ENCODE measurements at places on chromosomes 7 and 10.

DNA sequence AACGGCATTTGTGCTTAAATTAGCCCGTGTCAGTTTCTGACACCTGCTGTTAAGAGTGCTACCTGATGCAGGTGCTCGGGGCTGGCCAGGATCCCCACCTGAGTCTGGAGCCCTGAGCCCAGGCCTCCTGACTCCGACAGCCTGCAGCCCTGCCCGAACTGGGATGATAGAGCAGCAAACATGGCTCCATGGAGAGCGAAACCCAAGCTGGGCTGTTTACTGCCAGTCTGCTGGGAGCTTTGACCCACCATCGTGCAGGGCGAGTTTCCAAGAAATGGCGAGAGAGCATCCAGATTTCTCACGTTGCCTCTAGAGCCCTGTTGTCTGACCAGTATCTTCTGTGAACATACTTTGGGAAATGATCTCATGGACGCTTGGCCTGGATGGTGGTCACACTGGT is 66.2 kb downstream of the MGMT start:
- DNase-seq, result no peak

- DNase-seq, result no peak
Observed at GRCh38 chr10:121189066-121189465, 337.9 kb downstream of the WDR11 start.

DNA sequence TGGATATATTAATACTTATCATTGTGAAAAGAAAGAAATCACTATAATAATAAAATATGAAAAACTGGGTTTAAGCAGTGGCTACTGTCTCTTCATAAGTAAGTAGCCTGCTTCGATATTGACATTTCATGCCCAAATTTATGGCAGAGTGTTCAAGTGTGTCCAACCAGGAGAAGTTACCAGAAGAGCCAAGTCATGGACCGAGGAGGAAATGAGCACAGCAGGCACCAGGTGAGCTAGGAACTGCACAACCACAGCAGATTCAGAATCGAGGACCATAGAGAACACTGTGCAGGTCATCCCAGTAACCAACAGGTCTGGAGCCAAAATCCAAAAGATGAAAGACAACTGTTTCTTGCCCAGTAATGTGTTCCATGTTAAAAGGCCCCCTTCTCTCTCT is 79.9 kb upstream of the ABCB5 start:
- DNase-seq, result no peak

DNA sequence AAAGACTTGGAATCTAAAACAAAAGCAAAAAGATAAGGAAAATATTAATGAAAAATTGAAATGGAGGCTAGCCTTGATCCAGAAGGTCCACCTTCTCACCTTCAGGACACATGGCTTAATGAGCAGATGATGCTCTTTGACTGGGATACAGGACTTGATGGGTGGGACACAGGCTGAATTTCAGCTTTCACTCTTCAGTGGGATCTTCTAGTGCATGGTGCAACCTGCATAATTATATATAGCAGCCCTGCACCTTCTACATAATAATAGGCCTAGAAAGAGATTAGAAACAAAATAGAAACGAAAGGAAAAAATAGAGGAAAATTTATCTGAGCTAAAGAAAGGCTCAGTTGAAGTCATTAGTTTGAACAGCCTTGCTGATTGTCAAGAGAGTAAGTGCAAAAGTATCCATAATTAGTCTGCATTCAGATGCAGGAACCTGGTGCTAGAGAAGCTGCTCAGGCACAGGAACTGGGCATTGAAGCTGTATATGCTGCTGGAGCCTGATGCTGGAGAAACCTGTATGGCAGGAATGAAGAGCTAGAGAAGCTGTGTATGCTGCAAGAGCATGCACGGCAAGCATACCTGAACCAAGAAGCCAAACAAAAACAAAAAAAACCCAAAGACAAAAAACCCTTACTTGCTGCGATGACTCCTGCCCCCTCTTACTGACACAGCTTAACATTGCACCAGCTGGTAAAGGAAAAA is 19.4 kb downstream of the MKLN1 start:
- peak; percentile 32 for DNase-seq

- no peak for DNase-seq
Observed at GRCh38 chr7:89385411-89385810, 589.9 kb upstream of the TEX47 start.

DNA sequence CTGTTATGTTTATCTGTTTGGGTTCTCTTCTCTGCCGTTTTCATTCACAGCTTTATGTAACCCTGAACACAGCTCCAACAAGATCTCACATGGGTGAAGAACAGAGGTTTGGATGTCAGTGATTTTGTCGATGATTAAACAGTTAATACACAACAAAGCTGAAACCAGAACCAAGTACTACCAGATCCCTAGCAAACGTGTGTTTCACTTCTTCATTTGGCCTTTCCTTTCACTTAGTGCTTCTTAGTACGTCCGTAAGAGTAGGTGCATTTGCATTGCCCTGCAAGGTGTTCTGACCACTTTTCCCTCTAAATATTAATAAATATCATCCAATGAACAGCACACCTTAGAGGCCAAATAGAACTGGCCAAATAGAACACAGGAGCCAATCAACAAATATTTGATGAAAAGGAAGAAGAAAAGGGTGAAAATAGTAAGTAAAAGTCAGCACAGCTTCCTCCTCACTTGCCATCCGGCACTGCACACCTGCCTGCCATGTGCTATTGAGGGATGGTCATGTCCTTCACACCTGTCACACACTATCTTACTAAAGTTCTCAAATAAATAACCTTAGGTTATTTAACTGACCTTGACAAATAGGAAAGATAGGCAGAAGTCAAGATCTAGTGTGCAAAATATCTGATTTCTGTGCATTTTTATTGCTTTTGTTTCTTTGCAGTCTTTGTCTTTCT is 252.6 kb upstream of the ANKRD30A start:
- no peak for DNase-seq

DNA sequence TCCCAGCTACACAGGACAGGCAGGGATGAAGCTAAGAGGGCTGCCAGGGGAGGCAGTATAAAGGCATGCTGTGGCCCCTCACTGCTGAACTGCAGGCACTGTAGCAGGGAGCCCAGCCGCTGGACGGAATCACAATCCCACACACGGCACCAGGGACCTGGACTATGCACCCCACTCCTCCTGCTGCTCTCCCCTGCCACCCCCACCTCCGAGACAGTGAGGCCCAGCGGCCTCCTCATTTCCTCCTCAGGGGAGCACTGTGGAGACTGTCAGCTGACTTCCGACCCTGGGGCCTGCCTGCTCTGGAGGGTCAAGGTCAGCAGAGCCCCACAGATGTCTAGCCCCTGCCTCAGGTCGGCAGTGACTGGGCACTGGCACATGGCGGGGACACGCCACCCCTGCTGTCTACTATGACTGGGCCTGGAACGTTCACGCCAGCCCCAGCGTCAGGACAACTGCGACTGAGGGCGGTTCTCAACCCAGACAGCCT is 92.7 kb downstream of the FAM53B start:
- no peak for DNase-seq

DNA sequence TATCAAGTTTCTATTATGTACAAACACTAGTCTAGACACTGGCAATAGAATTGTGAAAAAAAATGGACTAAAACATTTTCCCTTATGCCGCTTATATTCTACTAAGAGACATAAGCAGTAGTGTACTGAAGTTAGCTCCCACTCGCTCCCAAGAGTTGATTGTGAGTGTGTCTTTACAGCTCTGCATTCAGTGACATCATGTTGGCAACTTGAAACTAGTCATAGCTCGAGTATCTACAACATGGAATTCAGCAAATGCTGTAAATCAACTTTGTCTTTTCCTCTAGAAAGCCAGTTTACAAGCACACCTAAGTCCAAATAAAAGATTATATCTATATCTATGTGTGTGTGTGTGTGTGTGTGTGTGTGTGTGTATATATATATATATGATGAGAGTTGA is 58.8 kb upstream of the MAGI2 start:
- no peak for DNase-seq

GRCh38 chr10:102834143-102834542 is 3.1 kb downstream of the CYP17A1 start:
- no peak for DNase-seq

DNA sequence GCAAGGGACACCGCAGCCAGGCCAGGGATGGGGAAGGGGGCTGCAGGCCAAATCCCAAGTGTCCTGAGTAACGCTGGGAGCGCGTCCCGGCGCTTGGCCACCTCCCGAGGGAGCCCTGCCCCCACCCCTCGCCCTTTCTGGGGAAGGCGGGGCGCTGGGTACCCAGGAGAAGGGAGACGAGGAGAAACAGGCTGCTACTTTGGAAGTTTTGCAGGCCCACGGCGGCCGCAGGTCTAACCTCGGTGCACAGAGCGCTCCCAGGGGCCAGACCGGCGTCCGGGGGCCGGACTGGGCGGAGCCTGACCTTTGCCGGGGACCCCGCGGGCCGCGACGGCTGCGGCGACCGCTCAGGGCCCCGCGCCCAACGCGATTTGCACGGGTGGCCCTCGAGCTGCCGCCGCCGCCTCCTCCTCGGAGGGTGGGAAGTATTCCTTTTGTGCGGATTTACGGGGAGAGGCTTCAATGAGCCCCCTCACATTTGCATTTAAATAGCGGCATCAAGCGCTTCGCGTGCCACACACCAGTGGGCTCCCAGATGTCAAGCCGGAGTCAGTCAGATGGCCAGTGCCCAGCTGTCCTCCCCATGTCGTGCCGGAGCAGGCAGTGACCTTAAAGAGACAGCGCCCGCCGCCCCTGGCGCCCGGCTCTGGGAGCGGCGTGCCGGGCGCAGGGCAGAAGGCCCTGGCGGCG is 3.0 kb upstream of the EBF3 start:
- DNase-seq, result no peak

DNA sequence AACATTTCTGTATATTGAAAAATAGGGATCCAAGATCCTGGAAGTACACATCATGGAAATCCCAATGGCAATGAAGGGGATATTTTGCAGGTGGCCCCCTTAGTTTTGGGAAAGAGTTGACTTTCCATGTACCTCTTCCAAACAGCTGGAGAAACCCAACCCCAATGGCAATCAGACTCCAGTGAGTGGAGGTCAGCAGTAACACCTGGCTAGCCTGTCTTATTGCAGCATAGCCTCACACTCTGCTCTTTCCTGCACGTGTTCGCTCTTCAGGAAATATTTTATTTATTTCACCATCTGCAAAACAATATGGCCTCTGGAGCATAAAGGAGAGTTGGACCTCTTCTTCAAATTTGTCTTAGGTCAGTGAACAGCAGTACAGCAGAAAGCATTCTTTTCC is 340.0 kb upstream of the NRP1 start:
- DNase-seq, result no peak

DNA sequence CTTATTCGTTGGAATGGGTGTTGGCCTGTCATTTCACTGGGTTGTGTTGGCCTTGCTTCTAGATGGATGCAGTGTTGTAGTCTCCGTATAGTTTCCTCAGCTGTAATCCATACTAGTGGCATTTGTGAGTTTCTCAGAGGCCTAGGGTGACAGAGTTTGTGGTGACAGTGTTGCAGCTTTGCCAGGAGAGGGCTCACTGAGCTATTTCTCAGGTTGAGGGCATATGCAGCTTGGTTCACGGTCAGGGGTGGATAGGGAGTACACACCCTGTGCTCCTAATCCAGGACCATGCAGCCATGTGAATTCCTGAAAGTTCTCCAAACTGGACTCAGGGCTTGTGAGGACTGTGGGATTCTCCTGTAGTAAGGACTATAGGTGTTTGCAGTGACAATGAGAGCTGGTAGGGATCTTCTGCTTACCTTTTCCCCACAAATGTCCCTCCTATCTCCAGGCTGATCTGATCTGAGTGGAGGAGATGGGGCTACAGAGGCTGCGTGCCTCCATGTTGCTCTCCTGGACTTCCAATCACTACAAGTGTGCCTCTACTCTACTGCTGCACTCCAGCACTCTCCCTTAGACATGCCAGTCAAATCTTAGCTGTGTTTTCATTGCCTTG is 229.0 kb downstream of the STK31 start:
- DNase-seq, result peak; percentile 64

DNA sequence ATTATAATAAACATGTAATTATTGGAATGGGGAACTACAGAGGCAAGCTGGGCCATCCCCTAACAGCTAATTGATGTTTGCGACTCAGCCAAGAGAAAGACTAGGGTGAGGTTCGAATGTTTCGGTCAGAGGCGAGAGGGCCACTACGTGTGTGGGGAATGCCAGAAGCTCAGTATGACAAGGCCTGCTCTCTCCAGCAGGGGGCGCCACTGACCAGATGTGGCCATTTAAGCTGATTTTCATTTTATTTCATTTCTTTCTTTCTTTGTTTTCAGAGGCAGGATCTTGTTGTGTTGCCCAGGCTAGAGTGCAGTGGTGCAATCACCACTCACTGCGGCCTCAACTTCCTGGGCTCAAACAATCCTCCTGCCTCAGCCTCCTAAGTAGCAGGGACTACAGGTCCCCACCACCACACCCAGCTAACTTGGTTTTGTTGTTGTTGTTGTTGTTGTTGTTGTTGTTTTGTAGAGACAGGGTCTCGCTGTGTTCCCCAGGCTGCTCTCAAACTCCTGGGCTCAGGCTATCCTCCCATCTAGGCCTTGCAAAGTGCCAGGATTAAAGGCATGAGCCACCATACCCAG is 38.1 kb downstream of the TMEM130 start:
- no peak for DNase-seq

DNA sequence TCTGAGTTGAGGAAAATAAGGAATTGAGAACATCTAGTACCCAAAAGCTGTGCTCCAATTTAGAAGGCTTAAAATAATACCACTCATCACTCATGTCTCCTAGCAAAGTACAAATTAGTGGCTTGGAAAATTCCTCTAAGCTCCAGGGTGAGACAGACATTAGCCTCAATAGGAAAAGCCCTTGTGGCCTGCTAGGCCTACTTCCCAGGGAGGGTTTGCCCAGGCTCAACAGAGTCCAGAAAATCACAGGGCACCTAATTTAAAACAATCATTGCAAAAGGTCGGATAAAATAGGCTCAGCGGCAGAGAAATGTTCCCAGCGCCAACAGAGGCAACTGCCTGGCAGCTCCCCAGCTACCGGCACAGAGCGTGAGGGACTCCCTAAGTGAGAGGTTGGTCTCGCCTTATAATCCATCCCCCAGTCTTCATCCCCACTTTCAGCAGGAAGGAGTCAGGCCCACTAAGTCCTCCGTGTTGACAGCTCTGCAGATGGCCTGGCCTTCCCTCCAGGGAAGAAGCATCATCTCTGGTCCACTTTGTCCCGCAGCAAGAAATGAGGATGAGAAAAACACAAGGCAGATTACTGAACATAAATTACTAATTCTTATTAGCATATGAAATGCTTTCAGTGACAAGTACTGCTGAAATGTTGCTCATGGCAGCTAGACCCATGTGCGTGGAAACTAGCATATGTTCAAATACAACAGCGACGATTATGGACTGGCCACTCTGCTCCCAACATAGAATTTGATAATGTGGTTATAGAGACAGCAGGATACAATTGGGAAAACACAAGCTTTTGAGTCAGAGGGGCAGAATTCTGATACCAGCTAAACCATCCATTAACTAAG is 1177.7 kb upstream of the AUTS2 start:
- no peak for DNase-seq

GRCh38 chr7:139505563-139505962 is 17.9 kb upstream of the CLEC2L start:
- DNase-seq, result no peak

- no peak for DNase-seq
Observed at GRCh38 chr10:104923501-104923900, 282.4 kb downstream of the SORCS3 start.

DNA sequence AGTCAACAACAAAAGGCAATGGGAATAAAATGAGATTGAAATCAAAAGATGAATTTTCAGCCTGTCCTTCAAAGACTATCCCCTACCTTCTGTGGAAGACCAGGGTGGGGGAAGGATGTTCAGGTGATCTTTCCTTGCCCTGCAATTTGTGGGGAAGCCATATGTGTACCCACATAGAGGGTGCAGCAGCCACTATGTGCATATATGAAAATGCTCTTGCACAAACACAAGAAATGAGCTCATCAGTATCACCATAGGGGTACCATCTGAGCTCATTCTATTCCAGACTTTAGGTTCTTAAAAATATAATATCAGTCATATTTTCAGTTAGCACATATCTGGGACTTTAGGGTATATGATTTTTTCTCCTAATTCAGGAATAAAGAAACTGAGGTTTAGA is 17.7 kb downstream of the GIMAP5 start:
- DNase-seq, result no peak
